ENCODE measurements at places on chromosomes 7 and 10.

GRCh38 chr10:96699613-96700012 is 20.7 kb downstream of the PIK3AP1 start:
- DNase-seq: no peak

DNA sequence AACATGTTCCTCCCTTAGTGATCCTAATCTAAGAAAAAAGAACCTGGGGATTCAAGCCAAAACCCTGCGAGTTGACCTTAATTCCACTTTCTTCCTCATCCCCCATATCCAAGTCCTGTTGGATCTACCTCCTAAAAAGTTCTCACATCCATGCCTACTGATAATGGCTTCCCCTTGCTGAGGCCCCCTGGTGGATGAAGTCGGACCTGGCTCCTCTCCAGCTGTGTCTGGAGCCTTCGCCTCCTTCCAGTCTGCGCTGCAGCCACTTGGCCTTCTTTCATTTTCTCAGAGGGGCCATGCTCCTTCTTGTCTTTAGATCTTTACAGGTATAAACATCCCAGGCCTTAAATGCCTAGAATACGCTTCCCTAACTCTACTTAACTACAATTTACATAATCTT is 8.1 kb downstream of the PDE1C start:
- no peak for DNase-seq

- no peak for DNase-seq
Observed at GRCh38 chr7:101861218-101861775, 43.9 kb downstream of the CUX1 start.

DNA sequence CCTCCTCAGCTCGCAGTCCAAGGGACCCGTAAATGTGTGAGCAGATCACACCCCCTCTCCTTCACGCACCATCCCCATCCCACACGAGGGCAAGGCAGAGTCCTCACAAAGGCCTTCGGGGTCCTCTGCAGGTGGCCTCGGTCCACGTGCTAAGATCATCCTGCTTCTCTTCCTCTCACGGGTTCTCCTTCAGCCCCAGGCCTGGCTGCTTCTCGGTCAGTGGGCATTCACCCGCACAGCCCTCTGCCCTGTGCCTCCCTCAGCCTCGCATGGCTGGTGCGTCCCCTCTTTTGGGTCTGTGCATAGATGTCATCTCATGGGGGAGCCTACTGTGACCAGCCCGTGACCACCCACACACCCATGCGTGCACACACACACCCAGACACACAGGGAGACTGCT is 17.3 kb upstream of the FOXL3 start:
- no peak for DNase-seq

DNA sequence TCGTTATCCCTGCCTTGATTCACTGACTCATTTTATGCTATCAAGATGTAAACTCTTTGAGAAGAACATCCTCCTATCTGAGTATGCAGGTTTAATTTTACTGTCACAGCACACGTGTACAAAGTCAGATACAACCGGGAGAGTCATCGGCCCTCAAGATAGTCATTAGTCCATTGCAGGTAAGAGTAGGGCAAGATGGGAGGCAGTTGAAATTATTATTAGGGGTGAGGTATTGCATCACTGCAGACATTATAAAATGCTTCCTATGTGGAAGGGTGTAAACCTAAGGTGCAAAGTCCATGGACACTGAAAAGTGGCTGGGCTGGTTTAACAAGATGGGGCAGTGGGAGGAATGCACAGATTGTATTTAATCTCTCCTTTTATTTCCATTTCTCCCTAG is 113.7 kb downstream of the ARL4A start:
- peak; percentile 40 for DNase-seq

GRCh38 chr10:95451568-95452524 is 109.3 kb downstream of the SORBS1 start:
- DNase-seq: no peak

GRCh38 chr7:11345621-11346020 is 371.9 kb downstream of the PHF14 start:
- no peak for DNase-seq

DNA sequence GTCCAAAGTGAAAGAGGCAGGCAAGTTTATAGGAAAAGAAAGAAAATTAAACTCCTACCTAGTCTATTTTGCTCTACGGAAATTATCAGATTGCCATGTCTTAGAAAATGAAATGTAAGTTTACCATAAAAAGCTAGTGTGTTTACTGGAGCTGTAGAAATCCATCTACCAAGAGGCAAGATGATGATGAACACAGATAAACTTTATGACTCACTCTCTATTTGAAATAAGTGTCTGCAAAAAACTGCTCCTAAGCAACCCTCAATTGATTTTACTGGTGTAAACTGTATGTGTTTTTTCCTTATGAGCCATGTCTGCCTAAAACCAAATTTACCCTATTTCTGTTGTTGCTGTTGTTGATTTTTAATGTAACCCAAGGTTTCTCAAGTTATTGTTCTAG is 73.8 kb upstream of the TMEM106B start:
- no peak for DNase-seq

All from NCI-H510A (cell line).